ENCODE measurements at places on chromosomes 2 and 18.
A peak's percentile ranks its signal among the peaks of the same experiment; 100 is the strongest.

DNA sequence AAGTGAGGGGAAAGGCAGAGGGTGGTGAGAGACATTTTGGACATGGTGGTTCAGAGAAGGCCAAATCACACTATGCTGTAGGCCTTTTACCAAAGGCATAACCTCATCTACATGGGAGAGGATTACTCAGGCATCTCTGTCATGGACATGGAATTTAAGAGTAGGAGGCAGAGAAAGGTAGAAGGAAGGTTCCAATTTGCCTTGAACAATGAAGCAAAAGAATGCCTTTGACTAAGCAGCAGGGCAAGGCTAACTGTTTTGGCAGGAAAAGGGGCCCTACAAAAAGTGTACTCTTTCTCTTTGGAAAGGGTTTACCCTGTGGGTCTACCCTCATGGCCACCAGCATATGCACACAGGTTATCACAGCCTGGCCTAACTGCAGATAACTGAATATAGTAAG lies 45.6 kb upstream of the RNU4ATAC start:
- no peak for DNase-seq

DNA sequence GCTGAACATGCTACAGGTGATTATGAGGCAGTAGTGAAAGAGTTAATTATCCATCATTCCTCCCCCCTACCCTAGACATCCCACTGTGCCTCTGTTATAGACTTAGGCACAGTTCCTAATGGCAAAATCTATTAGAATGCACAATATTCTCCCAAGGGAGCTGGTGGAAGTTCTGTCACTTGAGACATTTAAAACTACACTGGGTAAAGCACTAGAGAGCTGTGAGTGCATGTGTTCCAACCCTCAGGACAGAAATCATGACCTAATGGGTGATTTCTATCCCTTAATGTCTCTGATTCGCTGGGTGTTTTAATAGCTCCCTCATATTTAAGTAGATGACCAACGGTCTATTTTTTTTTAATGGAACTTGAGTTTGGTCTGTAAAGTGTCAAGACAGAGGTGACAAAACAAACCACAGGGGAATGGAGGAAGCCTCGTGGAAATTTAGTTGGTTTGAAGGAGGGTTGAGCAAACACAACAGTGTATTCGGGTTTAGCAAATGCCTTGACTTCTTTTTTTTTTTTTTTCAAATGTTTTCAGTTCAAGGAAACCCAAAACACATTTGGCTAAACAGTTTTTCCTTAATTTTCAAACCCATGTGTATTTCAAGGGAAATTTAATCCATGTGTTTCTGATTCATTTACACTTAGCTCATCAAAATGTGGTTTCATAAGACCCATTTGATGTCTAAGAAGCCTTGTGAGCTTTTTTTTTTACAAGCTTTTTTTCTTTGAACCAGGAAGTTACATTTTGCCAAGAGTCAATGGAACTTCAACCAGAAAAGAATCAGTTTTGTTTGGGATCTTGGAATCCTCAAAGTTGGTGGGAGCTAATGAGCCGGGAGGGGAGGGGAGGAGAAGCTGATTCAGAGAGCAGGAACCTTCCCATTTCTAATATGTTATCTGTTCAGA lies 665.1 kb upstream of the ZEB2 start:
- no peak for DNase-seq

- no peak for DNase-seq
These were observed 92.0 kb downstream of the USP40 start for GRCh38 chr2:233474308-233475160.

DNA sequence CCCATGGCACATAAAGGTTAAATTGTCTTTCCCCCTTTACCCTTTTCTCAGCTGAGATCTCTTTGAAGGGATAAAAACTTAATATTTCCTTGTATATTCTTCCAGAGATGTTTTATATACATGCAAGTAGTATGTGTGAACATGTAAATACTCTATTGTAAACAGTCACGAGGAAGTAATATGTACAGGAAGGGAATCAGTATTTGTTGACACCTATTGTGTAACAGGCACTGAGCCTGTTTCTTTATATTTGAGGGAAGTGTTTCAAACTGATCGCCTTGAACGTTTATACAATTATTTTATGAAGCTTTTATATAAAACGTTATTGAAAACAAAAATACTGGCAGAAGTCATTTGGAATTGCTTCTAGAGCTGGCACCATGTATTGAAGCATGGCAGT lies 13.2 kb downstream of the RALBP1 start:
- DNase-seq, result no peak

DNA sequence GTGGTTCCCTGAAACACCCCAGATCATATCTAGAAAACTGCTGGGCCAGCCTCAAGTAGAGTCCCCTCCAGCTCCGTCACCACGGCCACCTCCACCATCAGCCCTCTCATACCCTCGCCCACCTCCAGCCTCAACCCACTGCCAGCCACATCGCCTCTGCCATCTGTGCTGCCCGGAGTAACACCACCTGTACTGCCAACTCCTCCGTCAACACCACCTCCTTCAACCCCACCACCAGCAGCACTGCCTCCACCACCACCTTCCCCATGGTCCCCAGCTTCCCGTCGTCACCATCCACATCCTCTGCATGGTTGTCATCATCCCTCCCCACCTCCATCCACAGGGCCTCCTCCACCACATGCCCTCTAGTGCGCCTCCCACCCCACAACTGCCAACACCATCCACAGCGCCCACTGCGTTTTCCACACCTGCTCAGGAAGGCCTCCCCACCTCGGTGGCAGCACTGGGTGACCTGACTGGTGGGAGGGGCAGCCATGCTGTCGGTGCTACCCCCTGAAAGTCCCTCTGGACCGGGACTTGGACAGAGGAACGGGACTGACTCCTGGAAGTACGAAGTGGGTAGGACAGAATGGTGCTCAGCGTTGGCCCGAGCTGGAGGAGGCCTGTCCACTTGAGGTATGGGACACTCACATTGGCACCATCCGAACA lies 1.6 kb downstream of the SNED1 start:
- DNase-seq, result no peak

GRCh38 chr18:61635901-61636528 lies 256.8 kb downstream of the RNF152 start:
- DNase-seq, result peak; percentile 33

DNA sequence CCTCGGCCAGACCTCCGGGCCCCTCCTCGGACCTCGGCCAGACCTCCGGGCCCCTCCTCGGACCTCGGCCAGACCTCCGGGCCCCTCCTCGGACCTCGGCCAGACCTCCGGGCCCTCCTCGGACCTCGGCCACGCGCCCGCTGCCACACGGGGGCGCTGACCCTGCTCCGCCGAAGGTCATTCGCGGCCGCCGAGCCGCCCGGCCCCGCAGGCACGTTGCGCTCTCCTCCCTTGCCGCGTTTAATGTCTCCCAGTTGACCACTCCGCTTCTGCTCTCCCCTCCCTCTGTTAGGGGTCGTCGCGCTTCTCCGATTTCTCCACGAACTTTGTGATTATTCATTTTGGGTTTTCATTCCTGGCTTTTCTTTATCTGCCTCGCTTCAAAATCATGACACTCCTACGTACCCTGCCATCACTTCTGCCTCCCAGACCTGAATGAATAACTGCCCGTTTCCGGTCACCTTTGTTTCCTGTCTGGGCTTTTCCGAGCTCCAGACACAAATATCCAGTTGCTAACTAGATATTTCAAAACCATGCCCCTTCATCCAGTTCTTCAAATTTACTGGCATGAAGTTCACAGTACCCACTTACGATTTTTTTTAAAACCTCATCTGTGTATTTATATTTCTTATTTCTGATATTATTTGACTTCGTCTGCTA lies 14.8 kb upstream of the COLEC12 start:
- no peak for DNase-seq

- DNase-seq, result no peak
These were observed at the start of gene SLC14A1 for GRCh38 chr18:45723567-45724355. SLC14A1 (plus strand) TSS chr18:45724181; CDS start chr18:45730321, 6,140 bp downstream.

- no peak for DNase-seq
These were observed 21.4 kb downstream of the GRHL1 start for GRCh38 chr2:9972621-9973479.

GRCh38 chr2:182522405-182522896 lies 95.6 kb upstream of the PDE1A start:
- DNase-seq, result no peak

DNA sequence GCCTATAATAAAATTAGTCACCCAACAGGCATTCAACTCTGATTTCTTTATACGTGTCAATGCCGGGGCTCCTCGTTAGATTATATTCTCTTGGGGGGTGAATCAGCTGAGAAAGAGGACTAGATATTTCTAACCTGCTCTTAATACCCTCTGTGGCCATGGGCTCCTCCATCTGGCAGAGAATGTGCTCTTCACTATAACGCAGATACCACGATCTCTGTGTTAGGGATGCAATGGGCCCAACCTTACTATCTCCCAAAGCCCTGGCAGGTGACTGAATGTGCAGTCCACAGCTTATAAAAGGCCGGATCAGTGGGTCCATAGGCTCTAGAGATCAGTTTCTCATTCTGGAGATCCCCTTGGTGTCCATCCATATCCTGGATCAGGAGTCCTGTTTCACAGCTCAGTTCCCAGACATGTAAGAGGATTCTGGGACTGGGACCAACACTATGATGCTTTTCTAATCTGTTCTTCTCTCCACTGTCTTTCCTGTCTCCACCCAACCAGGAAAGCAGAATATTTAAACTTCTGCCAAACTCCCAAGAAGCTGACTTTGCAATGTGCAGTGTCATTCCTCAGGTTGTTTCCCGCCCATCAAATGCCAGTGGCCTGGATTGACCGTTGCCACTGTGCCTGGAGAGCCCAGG lies 71.4 kb upstream of the CELF4 start:
- no peak for DNase-seq

GRCh38 chr18:46497129-46497528 lies 159.9 kb downstream of the LOXHD1 start:
- peak; percentile 23 for DNase-seq

DNA sequence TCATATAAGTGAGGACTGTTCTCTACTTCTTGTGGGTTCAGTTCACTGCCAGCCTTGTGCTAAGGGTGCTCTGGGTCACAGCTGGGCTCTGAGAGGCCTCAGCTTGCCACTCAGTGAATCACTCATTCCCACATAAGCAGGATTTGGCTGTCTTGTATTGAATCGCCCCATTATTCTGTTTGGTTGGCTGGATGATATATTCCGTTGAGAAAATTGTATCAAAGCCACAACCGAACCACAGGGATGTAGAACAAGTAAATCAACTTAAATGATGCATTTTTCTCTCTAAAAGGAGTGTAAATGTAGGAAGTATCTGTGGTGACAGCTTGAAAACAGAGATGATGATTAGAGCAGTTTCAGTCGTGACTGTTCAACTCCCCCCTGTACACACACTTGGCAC lies 39.6 kb downstream of the TTC39C start:
- no peak for DNase-seq

- no peak for DNase-seq
These were observed 78.3 kb downstream of the SMAD7 start for GRCh38 chr18:48872234-48873145.

DNA sequence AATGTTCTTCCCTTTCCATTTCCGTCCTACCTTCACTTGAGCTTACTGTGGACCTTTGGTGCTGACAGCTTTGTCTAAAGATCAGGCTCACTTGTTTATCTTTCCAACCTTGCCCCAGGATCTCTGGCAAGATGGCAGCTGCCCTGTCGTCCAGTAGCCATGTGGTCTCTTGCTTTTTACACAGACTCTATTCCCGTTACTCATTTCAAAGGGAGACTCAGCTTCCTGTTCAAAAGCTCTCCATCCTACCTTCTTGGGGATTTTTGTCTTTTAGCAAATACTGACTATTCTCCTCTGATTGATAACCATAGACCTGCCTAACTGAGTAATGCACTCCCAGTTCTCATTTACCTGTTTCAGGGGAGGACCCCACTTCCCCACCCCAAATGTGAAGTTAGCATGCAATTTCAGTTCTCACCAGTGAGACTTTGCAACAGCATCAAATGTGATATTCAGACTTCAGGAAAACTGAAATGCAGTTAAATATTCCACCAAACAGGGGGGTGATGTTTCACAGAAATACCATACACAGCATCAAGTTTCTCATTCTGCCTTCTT lies 184.4 kb downstream of the MYO3B start:
- no peak for DNase-seq

DNA sequence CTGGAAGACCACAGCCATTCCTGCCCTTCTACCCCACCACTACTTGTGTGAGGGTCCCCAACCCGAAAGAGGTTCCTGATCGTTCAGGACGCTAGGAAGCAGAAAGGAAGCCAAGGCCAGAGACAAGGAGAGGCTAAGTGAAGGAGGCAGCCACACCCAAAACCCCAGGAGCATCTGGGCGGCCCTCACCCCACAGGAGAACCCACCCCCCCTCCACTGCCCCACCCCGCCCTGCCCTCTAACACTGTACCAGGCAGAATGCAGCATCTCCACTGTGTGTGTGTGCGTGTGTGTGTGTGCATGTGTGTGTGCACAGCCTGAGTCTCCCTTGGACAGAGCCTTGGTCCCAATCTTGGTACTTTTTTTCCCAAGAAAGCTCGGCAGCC lies 207.5 kb upstream of the HAAO start:
- no peak for DNase-seq

DNA sequence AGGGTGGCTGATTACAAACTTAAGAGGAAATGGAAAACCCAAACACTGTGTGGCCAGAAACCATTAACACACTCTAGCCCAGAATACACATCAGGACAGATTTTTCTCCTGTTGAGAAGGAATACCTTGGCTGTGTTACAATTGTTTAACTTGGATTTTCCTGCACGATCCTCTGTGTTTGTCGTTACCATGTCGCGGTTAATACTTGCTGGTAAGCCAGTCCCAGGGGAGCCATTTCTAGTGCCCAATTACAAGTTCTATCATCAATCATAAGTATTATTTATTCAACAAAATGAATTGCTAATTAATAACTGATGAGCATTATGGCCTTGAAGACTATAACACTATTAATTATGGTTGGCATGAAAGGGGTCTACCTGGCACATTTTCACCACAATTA lies 146.8 kb downstream of the LNPK start:
- no peak for DNase-seq
